Activated B cell treated with CpG ODN at 0.5 μM for 24 hours (primary cell): ENCODE measurements at places on chromosomes 1 and 21.
A peak's percentile ranks its signal among the peaks of the same experiment; 100 is the strongest.

DNA sequence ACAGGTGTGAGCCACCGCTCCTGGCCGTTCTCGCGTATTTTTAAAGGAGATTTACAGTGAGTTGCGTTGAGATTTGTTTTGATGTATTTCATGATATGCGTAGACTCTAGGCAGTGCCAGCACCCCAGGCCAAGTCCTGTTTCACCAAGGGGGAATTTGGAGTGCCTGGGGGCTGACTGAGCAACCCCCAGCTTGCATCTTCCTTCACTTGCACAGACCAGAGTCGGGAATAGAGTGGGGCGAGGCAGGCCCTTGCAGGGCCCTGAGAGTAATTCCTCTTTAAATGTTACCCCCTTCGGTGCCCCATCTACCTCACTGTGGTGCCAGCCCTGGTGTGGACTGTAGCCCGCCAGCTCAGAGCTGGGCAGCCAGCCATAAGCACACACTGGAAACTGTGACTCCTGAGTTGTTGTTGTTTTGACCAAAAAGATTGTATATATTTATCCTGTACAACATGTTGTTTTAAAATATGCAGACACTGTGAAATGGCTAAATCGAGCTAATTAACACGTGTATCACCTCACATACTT is 269.5 kb downstream of the NPHP4 start:
- H3K4me1 ChIP-seq, result no peaks in the 10 kb centered on the region
- DNase-seq, result no peak
- no peak overlapping the region for H3K4me3 ChIP-seq
- H3K27ac ChIP-seq, result no peak overlapping the region
- no peaks in the 10 kb centered on the region for H3K36me3 ChIP-seq

GRCh38 chr1:37315371-37315846 is 159.0 kb upstream of the ZC3H12A start:
- H3K36me3 ChIP-seq, result no peaks in the 10 kb centered on the region
- H3K27me3 ChIP-seq, result peaks cover 62% of the 10 kb centered on the region
- no peak overlapping the region for H3K4me3 ChIP-seq
- no peak for DNase-seq

- no peak overlapping the region for H3K4me3 ChIP-seq
- DNase-seq, result no peak
- H3K27me3 ChIP-seq, result no peaks in the 10 kb centered on the region
- H3K36me3 ChIP-seq, result no peaks in the 10 kb centered on the region
Measured at GRCh38 chr1:194512957-194513356, 1326.5 kb upstream of the B3GALT2 start.

GRCh38 chr1:54931275-54931840 is 44.4 kb upstream of the DHCR24 start:
- no peak overlapping the region for H3K27ac ChIP-seq
- DNase-seq, result no peak
- no peaks in the 10 kb centered on the region for H3K4me1 ChIP-seq
- no peaks in the 10 kb centered on the region for H3K36me3 ChIP-seq
- H3K27me3 ChIP-seq, result peaks cover 14% of the 10 kb centered on the region

DNA sequence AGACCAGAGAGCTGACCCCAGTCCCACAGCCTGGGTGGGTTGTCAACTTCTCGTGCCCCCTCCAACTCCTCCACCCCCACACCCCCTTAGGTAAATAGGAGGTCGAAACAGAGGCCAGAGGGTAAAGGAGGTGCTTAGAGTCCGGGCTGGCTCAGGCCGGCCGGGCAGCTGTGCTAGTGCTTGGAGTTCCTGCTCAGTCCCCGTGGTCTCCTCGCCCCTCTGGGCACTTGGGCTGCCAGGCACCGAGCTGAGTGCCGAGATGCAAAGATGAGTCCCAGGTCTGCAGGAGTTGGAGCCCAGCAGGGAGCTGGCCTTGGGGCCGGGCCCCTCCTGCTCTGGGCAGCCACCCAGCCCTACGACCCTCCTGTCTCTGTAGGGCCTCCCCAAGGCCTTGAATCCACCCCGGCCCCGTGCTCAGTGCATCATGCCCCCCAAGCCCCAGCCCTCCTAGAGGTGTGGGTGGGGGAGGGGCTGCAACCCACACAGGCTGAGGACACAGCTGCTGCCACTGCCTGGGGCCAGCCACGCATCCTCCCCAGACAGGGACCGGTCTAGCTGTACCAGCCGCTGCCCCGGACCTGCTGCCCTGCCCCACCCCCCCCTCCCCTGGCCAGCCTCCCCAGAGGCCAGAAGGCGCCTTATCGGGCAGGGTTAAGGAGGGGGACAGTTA is 1.9 kb downstream of the SMIM1 start:
- peaks cover 4% of the 10 kb centered on the region for H3K36me3 ChIP-seq
- no peak overlapping the region for H3K4me3 ChIP-seq
- H3K27me3 ChIP-seq, result no peaks in the 10 kb centered on the region
- no peak for DNase-seq

- H3K4me1 ChIP-seq, result no peaks in the 10 kb centered on the region
- no peak overlapping the region for H3K4me3 ChIP-seq
- no peaks in the 10 kb centered on the region for H3K36me3 ChIP-seq
- no peak overlapping the region for H3K27ac ChIP-seq
- no peak for DNase-seq
Measured at GRCh38 chr1:227449051-227449450, 114.3 kb upstream of the ZNF678 start.

DNA sequence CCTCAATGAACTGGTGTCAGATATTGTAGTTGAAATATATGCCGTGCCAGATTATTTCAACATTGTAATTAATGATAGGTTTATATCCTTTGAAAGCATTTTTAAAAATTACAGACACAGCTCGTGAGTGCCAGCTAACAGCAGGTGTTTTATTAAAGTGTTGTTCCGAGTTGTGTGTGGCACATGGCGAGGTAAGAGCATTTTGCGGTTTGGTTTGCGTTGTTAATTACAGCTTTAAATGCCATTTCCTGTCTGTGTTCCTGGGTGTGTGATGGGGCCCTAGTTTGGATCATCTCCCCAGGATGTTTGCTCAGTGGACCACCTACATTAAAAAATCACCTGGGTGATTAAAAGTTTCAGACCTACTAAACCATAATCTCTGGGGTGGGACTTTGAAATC is 97.4 kb downstream of the PRDM2 start:
- DNase-seq, result no peak
- H3K27me3 ChIP-seq, result no peaks in the 10 kb centered on the region
- H3K27ac ChIP-seq, result no peak overlapping the region
- H3K4me1 ChIP-seq, result peaks cover 49% of the 10 kb centered on the region
- H3K4me3 ChIP-seq, result no peak overlapping the region

- peak overlapping the region; percentile 95 for H3K27ac ChIP-seq
- peaks cover 2% of the 10 kb centered on the region for H3K36me3 ChIP-seq
- no peaks in the 10 kb centered on the region for H3K27me3 ChIP-seq
- H3K4me3 ChIP-seq, result peak overlapping the region; percentile 78
- H3K4me1 ChIP-seq, result peaks cover 81% of the 10 kb centered on the region
Measured at GRCh38 chr1:9426291-9426711, 113.0 kb upstream of the SLC25A33 start.

DNA sequence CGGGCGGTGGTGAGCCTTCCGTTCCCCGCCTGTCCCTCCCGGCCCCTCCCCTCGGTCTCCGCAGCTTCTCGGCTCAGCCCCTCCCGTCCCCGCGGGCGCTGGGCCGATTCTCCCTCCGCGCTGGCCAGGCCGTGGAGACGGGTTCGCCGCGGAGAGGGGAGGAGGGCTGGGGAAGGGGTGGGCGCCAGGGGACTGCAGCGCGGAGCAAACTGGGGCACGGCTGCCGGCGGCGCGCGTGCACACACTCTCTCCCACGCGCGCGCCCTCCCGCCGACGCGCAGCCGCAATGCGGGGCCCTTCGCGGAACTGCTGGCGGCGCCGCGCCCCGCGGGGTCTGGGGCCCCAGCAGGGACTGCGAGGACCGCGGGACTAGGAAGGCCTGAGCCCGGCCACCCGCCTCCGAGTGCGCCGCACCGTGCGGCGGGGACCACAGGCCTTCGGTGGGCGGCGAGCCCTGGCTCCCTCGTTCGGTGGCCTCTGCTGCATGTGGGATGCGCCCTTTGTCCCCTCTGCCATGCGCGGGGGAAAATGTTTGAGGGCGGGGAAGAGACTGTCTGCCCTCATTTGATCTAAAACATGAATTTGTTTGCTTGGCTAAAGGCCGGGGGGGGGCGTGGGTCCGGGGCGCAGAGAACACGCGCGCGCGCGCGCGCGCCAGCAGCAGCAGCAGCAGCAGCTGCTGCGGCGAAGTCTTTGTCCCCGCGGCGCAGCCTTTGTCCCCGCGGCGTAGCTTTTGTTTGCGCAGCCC is 90.7 kb upstream of the VAMP3 start:
- DNase-seq, result peak; percentile 38
- H3K27me3 ChIP-seq, result peaks cover 5% of the 10 kb centered on the region
- no peaks in the 10 kb centered on the region for H3K4me1 ChIP-seq
- peak overlapping the region; percentile 82 for H3K4me3 ChIP-seq
- no peak overlapping the region for H3K27ac ChIP-seq

DNA sequence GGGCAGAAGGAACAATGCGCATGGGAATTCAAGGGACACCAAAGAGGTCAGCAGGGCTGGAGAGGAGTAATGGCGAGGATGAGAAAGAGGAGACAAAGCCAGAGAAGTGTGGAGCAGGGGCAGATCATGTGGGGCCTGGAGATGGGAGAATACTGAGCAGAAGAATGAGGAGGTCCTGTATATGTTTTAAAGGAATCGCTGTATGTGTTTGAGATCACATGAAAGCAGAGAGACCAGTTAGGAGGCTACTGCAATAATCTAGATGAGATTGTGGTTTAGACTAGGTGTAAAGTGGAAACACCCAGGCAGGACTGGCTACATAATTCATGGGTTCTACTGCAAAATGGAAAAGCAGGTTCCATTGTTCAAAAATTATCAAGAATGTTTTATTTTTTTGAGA is 33.3 kb upstream of the SLC30A10 start:
- no peaks in the 10 kb centered on the region for H3K27me3 ChIP-seq
- DNase-seq, result no peak
- no peak overlapping the region for H3K27ac ChIP-seq
- H3K4me3 ChIP-seq, result no peak overlapping the region

GRCh38 chr1:27365372-27366112 is 1.2 kb downstream of the MAP3K6 start:
- H3K4me3 ChIP-seq, result peak overlapping the region; percentile 91
- no peaks in the 10 kb centered on the region for H3K27me3 ChIP-seq
- DNase-seq, result peak; percentile 68
- H3K27ac ChIP-seq, result peak overlapping the region; percentile 68

DNA sequence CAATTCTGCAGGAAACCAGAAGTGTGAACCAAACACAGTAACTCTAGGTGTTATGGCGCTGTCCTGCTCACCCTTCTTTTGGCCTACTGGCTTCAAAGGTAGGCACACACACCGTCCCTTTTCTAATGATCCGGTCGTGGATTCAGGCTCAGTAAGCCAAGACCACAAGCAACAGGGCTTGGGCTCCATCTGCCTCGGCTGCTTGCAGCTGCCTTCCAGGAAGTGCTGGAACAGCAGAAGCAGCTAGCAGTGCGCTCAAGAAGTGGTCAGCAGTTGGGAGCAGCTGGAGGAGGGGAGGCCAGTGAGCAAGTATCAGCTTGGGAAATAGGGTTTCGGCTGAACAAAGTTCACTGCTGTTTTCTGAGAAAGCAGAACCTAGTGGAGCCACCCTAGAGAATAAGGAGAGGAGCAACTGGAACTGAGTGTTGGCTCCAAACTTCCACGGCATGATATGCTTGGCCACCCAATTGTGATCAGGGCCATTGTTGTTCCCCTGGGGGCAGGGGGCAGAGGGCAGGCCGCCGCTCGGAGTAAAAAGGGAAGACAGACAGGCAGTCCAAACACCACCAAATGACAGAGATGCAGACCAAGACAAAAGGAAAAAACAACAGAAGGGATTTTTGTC is 173.4 kb downstream of the TOMM20 start:
- DNase-seq, result no peak
- H3K4me1 ChIP-seq, result peaks cover 58% of the 10 kb centered on the region
- H3K4me3 ChIP-seq, result peak overlapping the region; percentile 76
- H3K36me3 ChIP-seq, result no peaks in the 10 kb centered on the region
- no peaks in the 10 kb centered on the region for H3K27me3 ChIP-seq

DNA sequence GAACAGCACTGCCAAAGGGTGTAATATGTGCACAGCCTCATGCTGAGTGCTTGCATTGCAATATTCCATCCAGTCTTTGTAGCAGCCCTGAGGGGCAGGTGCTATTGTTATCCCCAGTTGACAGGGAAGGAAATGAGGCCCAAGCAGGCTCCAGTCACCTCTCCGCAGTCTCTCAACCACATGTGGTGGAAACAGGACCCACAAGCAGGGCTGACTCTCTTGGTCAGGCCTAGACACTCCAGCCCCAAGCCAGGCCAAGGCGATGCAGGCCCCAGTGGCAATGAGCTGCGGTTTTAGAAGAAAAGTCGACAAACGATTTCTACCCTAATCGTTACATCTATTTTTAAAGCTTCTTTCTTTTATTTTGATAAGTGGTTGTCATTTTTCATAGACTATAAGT is 52.6 kb upstream of the GADD45A start:
- peaks cover 19% of the 10 kb centered on the region for H3K4me1 ChIP-seq
- H3K4me3 ChIP-seq, result no peak overlapping the region
- H3K36me3 ChIP-seq, result no peaks in the 10 kb centered on the region
- no peak overlapping the region for H3K27ac ChIP-seq
- H3K27me3 ChIP-seq, result peaks cover 9% of the 10 kb centered on the region

GRCh38 chr21:15098181-15098580 is 33.4 kb upstream of the NRIP1 start:
- no peak overlapping the region for H3K4me3 ChIP-seq
- no peak overlapping the region for H3K27ac ChIP-seq
- DNase-seq, result no peak
- no peaks in the 10 kb centered on the region for H3K36me3 ChIP-seq

DNA sequence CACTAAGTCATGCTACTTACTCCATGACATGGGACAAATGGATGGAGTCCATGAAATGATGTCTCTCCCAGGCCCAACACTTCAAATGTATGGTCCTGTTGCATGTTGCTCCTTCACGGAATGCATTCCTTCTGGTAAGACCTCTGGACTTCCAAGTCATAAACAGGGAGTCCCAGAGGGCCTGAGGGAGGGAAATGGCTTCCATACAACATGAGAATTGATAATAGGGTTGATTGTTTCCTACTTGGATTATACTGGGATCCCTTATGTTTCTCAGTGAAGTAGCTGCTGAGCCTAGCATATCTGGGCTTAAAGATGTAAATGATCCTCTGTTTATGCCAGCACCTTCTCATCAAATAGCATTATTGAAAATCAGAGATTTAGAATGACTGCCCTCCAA is 104.2 kb upstream of the MAGI3 start:
- H3K27me3 ChIP-seq, result peaks cover 23% of the 10 kb centered on the region
- H3K36me3 ChIP-seq, result no peaks in the 10 kb centered on the region
- H3K4me1 ChIP-seq, result no peaks in the 10 kb centered on the region
- no peak for DNase-seq
